ENCODE measurements at places on chromosomes 12 and 14. TPM values are rescaled to one million over a fixed set of nuclear protein-coding genes. Genes with fewer than 3 reads are reported as not detected.
A peak's percentile ranks its signal among the peaks of the same experiment; 100 is the strongest.

DNA sequence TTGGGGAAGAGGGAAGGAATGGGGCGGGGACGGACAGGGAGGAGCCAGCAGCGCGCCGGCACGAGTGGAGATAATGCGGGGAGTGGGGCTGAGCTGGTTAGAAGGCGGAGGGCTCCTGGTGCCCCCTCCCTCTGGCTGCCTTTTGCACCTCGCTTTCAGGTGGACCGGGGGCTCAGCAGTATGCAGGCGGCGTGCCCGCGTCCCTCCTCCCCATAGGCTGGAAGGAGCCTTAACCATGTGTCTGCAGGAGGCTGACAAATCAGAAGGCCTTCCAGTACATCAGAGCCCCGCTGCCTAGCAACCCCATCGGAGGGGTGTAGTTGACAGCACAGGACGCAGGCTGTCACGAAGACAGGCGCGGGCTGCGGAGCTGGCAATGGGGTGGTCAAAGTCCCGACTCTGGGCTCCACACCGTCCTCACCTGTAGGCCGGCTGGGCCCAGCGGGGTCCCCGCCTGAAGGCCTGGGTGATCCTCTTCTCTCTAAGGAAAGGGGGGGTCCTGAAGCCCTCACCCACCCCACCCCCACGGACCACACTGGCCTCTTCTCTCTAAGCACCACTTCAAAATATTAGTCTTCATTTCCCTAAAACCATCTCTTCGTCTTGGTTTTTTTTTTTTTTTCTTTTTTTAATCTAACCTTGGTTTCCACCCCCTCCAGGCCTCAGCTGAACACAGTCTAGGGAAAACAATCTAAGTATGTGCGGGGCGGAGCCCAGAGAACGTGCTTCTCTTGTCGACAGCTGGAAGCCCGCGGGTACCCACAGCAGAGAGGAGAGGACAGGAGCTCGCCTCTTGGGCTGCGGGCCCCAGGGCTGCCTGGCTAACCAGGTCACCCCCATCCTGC lies 44.5 kb downstream of the KDM2B start:
- H3K4me3 ChIP-seq: peak overlapping the region; percentile 69
- H3K4me1 ChIP-seq: peaks cover 64% of the 10 kb centered on the region
- peak; percentile 91 for DNase-seq
- no peaks in the 10 kb centered on the region for H3K27me3 ChIP-seq
- H3K27ac ChIP-seq: peak overlapping the region; percentile 96

The GARIN6 gene
- total RNA-seq: not detected

The ERP27 gene
- total RNA-seq: 16.2 TPM

DNA sequence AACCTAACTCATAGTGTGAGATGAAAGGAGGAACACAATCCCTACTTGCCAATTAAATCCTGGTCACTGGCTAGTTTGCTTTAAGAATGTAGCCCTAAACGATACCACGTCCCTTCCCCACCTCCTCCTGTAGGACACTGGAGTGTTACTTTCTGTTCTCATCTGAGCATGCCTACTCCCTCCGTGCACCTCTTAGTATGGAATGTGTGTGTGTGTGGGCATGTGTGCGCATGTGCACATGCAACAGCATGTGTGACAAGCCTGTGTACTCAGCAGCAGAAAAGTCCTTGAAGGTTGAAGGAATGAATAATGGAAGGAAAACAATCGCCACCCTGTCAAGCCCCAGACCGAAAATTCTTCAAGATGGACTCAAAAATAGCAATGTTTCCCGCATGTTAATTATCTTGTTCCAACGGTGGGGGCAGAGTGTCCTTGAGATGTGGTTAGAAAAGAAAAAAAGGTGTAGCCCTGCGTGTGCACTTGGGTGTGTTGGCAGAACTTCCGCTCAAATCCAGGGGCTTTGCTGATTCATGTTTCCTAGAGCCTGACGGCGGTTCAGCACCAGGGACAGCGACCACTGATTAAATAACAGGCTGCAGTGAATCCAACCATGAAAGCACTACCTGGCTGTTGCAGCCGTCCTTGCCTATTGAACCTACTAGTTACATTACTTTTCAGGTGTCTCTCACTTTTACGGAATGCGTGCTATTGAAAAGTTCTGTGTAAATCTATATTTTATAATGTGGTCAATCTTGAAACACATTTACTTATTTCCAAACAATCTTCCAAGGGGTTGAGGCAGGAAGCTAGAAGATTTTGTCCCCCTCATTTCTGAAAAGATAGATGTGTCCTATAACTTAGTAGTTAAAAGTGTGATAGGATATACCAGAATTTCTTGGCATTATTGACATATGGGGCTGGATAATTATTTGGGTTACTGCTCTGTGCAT lies 79.8 kb downstream of the SRRM4 start:
- no peaks in the 10 kb centered on the region for H3K27me3 ChIP-seq
- no peak overlapping the region for H3K4me3 ChIP-seq
- peak; percentile 69 for DNase-seq
- no peaks in the 10 kb centered on the region for H3K4me1 ChIP-seq
- H3K27ac ChIP-seq: no peak overlapping the region
- no peaks in the 10 kb centered on the region for H3K36me3 ChIP-seq

The RGS6 gene
- 2.5 TPM for total RNA-seq

- H3K27me3 ChIP-seq: no peaks in the 10 kb centered on the region
- no peak overlapping the region for H3K27ac ChIP-seq
- H3K4me3 ChIP-seq: no peak overlapping the region
- no peak for DNase-seq
Measured at GRCh38 chr12:126627596-126627995, 1562.4 kb downstream of the AACS start.

The KRT77 gene
- total RNA-seq: not detected

The SYNDIG1L gene
- total RNA-seq: 1.6 TPM

DNA sequence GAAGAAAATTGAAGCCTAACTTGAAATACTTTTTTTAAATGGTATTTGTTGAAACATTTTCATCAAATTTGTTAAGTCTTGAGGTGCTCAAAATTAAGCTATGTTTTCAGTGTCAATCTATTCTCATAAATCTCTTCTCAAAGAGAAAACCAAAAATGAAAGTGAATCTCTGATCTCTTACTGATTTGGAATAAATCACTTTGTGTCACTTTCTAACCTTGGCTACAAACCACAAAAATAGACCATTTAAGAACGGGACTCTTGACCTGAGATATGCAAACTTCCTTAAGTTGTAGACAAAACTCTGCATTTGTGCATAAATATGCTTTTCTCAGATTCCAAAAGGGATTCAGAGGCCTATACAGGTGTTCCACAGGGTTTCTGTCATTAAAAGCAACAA lies 192.9 kb downstream of the SEC23A start:
- no peaks in the 10 kb centered on the region for H3K4me1 ChIP-seq
- H3K27me3 ChIP-seq: no peaks in the 10 kb centered on the region
- no peaks in the 10 kb centered on the region for H3K36me3 ChIP-seq
- no peak overlapping the region for H3K27ac ChIP-seq

GRCh38 chr14:99579120-99579836 lies 24.7 kb downstream of the CCDC85C start:
- peaks cover 54% of the 10 kb centered on the region for H3K4me1 ChIP-seq
- no peaks in the 10 kb centered on the region for H3K27me3 ChIP-seq
- peak; percentile 87 for DNase-seq
- peak overlapping the region; percentile 79 for H3K27ac ChIP-seq

DNA sequence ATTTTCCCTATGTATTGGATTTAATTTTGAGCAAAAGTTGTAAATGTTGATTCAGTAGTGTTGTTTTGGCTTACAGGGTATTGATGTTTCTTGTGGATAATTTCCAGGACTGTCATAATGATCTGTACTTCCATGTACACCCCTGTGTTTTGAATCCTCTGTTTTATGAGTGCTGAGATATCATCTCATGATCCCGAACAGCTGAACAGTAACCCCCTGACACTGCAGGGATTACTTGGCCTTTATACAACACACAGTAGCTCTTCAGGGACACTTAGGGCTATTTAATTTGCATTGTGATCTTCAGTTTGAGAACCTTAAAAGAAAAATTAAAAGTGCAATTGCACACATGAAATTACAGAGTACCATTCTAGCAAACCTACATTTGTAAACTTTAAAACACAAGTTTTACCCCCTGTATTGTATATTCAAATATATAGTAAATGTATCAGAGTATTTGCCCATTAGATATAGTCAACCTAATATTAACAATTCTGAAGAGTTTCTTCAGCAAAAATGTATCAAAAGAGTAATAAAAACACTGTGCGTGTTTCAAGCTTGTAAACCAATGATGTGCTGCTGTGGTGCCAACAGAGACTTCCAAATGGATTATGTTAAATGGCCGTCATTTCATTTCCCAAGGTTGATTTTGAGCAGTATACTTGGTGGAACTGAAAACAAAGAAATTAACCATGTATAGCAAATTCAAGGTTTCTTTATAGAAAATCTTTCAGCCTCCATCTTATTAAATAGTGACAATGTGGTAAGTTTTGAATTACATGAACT lies 27.9 kb upstream of the MYF6 start:
- no peaks in the 10 kb centered on the region for H3K36me3 ChIP-seq
- no peak overlapping the region for H3K27ac ChIP-seq
- H3K4me3 ChIP-seq: no peak overlapping the region
- no peaks in the 10 kb centered on the region for H3K4me1 ChIP-seq

Data from lower lobe of right lung (tissue), 2 donors.